ENCODE measurements at places on chromosomes 1 and 21. TPM values are rescaled to one million over a fixed set of nuclear protein-coding genes. Genes with fewer than 3 reads are reported as not detected.

RGS13 gene
- total RNA-seq = not detected

MACO1 gene
- 8.6 TPM for total RNA-seq

NPR1 gene
- 0.10 TPM for total RNA-seq

FAM151A gene
- total RNA-seq = not detected

CR2 gene
- 1.8 TPM for total RNA-seq

HRNR gene
- not detected for total RNA-seq

GSTM1 gene
- total RNA-seq = not detected

CD1C gene
- total RNA-seq = 0.37 TPM

OR2T2 gene
- total RNA-seq = not detected

AIRE gene
- not detected for total RNA-seq

CASZ1 gene
- total RNA-seq = 1.7 TPM

GART gene
- 234 TPM for total RNA-seq

MCOLN3 gene
- 0.30 TPM for total RNA-seq

GJB4 gene
- total RNA-seq = not detected

SLFNL1 gene
- 0.10 TPM for total RNA-seq

TNFAIP8L2 gene
- 9.6 TPM for total RNA-seq

GPR61 gene
- 0.31 TPM for total RNA-seq

CD84 gene
- 9.2 TPM for total RNA-seq

LCE1E gene
- total RNA-seq = not detected

RORC gene
- total RNA-seq = 1.4 TPM

OR6Y1 gene
- total RNA-seq = not detected
